Activated naive CD8-positive, alpha-beta T cell treated with anti-CD3 and anti-CD28 coated beads, Interleukin-2, amount 50 U/mL, for 24 hours (primary cell): ENCODE measurements at places on chromosomes 2 and 18.

DNA sequence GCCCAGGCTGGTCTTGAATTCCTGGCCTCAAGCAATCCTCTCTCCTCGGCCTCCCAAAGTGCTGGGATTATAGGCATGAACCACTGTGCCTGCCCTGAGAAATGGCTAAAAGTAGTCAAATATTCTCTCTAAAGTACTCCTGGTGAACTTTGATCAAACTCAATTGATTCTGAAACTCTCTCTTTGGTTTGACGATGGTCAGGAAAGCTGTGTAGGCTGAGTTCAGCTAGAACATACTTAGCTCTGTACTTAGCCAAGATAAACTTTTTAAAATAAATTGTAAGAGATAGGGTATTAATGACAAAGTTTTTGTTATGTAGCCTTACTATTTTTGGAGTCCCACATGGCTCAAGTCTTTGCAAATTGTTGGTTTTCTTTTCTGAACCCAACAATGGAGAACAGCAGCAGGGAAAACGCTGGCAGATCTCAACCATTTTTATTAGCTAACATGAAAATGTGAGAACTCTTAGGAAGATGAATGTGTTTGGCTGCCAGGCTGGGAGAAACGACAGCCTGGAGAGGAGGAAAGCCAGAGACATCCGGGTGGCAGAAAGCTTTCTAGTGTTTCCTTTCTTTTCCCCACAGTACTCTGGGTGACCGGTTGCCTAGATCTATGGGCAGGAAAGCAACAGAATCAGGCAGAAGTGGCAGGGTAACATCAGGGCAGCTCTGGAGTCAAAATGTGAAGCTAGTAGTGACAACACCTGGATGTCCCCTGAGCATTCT, 193.0 kb upstream of the LHCGR start:
- DNase-seq = no peak

DNA sequence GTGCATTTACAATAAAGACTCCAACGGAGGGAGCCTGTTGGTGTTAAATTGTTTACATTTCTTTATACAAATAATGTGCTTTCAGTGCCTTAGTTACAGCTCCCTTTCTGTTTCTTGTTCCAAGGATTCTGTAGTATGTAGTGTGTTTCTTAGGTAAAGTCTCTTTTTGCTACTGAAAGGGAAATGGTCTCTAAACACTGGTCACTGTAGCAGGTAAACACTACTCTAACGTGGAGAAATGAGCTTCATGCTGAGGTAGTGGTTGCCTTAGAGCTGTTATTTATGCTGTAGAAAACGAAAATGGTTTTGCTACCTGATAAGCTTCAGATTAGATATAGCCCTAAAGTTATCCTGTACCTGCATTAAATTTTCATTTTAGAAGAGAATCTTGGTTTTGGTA, 163.6 kb downstream of the CAPN13 start:
- DNase-seq = no peak

DNA sequence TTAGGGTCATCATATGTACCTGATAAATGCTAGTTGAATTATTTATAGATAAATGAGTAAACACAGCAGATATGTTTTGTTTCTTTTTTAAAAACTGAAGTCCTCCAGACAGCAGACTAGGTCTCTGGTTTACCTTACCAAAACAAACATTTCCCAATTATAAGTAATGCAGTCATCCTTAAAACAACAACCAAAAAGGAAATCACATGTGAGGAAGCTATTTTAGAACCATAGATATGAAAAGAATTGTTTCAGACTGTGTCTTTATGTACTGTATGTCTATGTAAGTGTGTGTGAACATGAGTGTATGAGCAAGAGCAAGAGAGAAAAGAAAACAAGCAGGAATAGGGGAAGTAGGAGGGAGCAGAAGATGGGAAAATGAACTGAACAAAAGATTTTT, 441.0 kb downstream of the CPS1 start:
- DNase-seq = no peak

DNA sequence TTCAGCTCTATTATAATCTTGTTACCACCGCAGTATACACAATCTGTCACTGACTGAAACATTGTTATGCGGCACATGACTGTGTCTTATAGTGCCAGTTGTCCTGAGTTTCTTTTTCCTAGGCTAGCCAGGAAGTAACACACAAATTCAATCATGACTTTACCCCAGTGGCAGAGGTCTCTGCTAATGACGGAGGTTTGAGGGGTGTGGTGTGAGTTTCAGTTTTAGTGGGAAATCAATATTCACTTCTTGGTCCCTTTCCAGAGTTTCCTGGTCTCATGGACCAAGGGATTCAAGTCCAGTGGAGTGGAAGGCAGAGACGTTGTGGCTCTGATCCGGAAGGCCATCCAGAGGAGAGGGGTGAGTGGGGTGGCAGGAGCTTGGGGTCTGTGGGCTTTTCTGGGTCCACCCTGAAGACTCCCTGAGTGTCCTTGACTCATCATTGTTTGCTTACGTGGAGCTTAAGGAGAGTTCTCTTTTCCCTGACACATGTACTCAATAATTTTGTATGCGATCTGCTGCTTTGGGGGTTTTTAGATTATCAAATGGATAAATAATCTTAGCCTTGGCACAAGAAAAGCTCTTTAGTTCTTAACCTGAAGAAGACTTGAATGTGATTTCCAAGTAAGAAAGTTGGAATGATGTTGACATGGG, 39.2 kb downstream of the HK2 start:
- DNase-seq = no peak

DNA sequence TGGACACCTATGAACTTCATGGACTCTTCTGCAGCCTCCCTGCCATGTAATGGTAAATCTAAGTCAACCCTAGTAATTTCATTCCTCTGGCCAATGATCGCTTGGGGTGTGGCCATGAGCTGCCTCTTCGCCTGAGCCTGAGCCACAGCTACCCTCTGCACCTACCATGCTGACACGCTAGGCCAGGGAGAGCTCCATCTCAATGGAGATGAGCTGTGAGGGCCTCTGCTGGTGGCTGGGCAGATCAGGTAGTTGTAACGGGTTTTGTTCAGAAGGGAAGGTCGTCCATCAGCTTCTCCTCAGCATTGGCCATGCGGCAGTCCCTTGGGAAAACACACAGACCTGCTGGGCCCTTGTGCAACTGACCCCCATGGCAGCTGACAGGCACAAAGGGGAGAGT, 24.4 kb downstream of the MPHOSPH10 start:
- peak; percentile 11 for DNase-seq

GRCh38 chr18:35180455-35180854, 60.4 kb upstream of the ZNF397 start:
- no peak for DNase-seq

- DNase-seq = no peak
Measured at GRCh38 chr2:176092270-176093144, at the start of gene HOXD13. Gene HOXD13, plus strand, starts transcription at chr2:176092721. Its CDS starts 170 bp downstream, at chr2:176092891.

DNA sequence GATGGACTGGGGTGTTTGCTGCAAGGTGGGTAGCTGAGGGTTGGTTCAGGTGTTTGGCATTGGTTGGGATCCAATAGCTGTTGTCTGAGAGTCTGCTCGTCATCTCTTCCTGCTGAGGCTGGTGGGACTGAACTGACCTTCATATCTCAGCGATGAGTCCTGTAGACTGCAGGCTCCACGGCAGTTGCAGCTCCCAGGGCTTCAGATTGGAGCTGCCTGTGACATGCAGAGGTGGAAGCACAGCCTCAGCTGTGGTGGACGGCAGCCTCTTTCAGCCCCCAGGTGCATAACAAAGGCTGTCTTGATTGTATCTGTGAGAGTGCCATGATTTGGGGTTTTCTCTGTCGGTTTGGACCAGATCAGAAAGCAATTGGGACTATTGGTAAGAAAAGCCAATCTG, 3.9 kb upstream of the IL1R2 start:
- DNase-seq = no peak
